ENCODE measurements at places on chromosomes 2 and 18.

GRCh38 chr2:220335591-220335915 is 708.1 kb downstream of the SLC4A3 start:
- DNase-seq, result no peak

DNA sequence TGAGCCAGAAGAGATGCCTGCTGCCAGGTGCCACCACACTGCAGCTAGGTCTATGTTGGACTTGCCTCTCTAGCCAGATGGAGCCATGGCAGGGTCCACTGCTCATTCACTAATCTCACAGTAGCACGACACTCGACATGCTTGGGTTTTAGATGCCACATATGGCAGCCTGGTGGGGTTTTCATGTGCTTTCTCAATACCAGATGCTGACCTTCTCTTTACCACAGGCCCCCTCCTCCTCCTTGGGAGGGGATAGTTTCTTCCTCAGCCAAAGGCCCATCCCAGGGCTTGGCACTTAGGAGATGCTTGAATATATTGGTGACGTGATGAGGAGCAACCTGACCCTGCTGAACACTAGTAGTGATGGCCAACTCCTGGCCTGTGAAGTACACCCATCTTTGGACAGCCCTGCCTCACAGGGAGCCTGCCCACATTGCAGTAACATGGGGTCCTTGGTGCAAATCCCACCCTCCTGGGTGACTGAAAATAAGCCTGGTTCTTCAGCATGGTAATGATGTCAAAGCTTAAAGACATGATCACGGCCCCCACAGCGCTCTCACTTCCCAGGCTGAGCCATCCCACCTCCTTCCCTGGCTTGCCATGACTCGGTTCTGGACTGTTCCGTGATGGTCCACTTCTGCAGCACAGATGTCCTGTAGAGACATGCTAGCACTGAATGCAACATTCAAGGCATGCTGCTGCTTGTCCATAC is 227.5 kb downstream of the SH3RF3 start:
- DNase-seq, result no peak

- no peak for DNase-seq
Measured at GRCh38 chr18:36613069-36613468, 215.7 kb downstream of the TPGS2 start.

DNA sequence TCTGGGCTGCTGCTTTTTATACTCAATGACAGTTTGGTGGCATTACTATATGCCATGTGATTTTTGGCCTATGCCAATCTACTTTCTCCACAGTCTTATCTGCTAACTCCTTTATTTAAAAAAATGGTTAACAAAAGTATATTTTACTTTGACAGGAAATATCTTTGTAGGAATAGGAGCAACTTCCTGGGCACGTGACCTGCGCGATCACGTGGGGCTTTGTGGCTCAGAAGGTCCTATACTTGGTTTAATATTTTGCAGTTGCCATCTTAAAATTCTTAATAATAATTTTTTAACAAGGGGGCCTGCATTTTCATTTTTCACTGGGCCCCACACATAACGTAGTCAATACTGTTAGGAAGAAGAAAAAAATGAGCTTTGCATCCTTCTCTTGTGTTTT is 249.7 kb downstream of the ACTR3 start:
- no peak for DNase-seq

DNA sequence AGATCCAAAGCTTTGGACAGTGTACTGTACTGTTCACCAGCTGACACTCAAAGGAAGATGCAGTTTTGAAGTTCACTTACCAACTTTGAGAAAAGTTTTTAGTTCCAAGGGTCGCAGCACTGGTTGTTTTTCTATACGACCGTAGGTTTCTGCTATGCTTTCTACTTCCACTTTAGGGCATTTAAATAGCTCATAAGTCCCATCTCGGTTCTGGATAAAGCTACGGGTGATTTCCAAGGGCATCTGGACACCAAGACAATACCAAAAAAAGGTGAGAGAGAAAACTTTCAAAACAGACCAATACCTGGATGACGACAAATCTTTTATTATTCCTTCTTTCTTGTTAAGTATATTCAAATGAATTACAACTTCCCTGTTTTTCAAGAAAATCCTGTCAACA is 30.3 kb downstream of the C2orf42 start:
- DNase-seq, result no peak

DNA sequence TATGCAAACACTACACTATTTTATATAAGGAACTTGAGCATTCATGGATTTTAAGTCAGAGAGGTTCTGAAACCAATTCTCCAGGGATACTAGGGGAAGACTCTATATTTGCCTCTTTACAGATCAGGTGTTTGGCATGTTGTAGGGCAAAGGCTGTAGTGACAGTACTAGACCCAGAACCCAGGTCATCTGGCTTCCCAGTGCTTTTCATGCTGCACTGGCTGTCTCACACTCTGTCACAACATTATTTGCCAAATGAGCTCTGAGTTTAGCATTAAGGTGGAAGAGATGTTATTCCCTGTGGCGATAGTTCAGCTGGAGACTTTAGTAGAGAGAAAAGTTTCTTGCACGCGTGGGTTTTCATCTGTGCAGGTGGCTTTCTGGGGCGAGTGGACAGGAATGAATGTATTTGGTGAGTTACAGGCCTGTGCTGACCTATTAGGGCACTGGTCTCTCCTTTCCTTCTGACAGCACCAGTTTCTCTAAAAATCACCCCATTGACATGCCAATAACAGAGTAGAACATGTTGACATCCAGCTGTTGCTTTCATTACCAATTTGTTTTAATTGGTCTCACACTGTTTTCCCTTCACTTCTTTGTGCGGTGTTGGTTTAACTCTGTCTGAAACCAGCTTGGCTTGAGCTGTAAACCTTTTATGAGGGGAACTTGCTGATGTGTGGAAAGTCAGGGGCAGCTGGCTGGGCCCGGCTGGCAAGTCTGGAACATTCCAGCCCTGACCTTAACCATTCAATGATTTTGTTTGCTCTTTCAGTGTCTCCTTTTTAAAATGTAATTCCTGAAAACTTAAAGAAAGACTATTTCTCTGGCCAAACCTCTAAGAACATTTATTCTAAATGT is 643.0 kb upstream of the FAM98A start:
- no peak for DNase-seq

- DNase-seq, result no peak
Measured at GRCh38 chr2:219680958-219681693, 53.7 kb downstream of the SLC4A3 start.

DNA sequence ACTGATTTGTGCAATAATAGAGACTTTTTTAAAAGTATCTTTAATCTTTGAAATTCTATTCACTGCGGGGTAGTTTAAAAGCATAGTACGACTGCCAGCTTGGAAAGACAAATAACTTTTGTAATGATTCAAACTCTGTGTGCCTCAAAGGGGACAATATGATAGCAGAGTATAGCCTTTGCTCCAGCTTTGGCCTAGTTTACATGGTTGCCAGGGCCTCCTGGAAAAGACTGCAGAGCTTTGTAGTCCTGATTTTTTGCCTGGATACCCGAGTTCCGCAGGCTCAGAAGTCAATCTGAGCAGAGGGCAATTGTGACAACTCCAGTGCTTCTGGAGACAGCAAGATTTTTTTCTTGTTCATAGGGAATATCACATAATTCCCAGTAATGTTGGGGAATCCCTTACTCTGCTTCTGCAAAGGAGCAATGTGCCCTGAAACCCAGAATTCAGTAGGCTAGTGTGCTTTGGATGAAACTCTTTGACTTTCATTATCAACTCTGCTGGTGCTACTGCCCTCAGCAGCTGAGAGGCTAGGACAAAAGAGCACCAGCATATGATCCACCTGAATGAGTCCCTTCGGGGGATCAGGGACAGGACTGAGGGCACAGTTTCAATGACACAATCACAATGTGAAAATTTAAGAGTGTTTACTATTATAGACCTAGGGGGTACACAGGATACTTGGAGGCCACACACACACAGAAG is 768.1 kb downstream of the TMEM182 start:
- no peak for DNase-seq

DNA sequence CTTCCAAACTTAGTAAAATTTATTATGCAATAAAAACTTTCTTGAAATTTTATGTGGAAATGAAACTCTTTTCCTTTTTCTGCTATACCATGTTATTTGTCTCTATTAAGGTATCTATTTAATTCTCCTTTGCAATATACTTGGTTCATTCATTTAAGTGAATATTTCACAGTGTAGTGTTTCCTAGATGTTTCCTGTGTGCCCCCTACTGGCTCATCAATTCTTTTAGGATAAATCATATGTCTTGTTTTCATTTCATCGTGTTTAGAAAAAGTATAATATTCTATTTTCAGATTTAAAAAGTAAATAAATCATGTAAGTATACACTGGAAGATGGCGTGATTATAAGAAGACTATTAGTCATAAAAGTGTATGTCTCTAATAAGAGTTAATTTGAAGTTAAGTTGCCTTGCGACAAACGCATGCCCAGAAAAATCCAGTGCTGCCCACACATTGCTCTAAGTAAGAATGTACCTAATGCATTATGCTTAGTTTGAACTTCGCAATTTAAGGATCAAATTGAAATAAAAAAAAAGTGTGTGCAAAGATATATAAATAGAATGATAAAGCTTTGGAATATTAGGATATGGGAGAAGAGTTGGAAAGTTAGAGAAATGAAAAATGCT is 525.4 kb downstream of the KCNJ3 start:
- no peak for DNase-seq

Data from stimulated activated CD8-positive, alpha-beta memory T cell treated with anti-CD3 and anti-CD28 coated beads, Interleukin-15, amount 100 ng/mL, for 1 hour (primary cell).